ENCODE measurements at places on chromosomes 2 and 18.

DNA sequence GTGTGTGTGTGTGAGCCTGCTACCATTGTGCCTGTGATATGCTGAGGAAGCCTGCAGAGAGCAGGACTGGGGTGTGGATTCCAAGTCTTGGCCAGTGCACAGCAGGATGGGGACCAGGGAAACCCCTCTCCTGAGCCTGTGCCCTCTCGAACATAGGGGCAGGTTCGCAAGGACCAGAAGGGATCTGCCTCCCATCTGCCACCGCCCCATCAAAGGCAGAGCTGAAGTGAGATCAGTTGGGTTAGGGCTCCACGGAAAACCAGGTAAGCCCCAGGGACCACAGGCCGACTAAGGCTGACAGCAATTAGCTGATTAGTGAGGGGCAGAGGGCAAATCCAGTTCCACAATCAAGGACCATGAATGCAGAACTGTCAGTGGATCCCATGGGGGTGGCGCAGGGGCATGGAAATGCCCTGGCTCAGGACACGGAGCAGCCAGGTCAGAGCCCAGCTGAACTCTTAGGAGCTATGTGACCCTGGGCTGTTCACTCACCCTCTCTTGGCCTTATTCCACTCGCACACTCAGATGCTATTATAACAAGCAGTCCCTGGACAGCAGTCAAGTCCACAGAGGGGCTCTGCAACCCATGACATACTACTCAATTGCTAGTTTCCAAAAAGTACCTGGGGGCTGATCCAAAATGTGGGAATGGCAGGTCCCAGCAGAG is 84.2 kb upstream of the ID2 start:
- no peak for DNase-seq

- DNase-seq = no peak
Measured at GRCh38 chr18:46167971-46168370, 63.8 kb downstream of the HAUS1 start.

GRCh38 chr2:237929979-237930378 is 36.8 kb upstream of the UBE2F start:
- no peak for DNase-seq

DNA sequence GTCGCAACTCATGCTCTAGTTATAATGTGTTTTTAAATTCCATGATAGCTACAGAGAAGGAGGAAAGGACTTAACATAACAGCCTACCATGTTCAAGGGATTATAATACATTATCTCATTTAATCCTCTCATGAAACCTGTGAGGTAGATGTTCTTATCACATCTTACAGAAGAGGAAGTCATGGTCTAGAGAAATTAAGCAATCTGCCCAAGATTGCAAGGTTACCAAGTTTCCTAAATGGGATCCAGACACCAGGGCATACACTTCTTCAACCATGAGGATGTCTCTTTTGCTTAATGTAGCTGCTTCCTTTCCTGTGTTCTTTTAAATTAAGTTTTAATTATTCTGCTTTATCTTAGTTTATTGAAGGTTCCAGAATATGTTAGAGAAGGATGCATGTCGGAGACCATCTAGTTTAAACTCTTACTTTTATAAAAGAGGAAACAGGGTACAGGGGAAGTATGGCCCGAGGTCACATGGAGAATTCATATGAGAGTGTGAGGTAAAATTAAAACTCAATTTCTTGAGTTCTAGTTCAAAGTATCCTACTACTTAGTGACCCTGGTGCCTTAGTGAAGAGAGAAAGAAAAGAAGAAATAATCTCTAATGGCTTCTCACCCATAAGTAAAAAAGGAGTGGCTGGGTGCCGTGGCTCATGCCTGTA is 3.6 kb upstream of the IL1A start:
- DNase-seq = no peak

DNA sequence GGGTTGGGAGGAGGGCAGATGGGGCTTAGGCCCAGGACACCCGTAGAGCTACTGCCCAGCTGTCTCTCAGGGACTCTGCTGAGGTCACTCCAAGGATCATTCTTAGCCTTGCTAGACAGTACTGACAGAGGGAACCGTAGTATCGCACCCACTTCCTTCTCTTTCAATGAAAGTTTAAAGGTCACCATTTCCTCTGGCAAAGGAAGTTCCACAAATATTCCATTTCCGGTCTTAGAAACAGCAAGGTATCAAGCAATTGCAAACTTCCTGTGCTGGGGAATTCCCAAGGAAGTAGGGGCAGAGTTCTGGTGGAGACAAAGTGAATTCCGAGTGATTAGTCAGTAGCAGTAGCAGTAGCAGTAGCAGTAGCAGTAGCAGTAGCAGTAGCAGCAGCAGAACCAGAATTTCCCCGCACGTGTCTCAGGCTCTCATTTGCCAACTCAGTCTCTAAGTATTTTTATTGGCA is 24.7 kb downstream of the IL1B start:
- no peak for DNase-seq

DNA sequence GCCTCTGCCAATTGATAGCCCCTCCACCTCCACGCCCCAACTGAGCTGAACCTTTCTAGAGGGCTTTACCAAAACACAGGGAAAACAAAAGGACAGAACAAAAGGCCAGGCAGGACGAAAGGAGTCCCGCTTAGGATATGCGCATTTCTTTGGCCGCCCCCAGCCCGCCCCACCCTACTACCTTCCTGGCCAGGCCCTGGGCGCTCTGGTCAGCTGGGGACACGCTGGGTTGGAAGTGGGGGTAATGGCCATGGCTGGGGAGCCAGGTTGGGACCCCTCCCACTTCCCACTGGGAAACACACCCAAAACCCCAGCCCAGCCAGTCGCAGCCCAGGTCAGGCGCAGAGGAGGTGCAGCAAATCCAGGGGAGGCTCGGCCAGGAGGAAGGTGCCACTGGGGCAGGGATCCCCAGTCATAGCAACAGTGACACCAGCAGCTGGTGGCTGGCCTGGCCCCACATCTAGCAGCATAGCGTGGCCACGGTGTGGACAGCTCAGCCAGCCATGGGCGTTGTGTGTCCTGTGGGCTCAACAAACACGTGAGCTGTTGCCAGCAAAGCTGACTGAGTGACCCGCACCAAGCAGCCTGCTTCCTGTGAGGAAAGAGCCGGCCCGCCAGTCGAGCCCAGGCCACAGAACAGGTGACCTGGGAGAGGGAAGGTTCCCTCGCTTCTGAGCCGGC is 24.6 kb upstream of the B3GNT7 start:
- DNase-seq = no peak

GRCh38 chr2:215737477-215737876 is 275.9 kb downstream of the MREG start:
- no peak for DNase-seq
